ENCODE measurements at places on chromosomes 5 and 9.
A peak's percentile ranks its signal among the peaks of the same experiment; 100 is the strongest.

DNA sequence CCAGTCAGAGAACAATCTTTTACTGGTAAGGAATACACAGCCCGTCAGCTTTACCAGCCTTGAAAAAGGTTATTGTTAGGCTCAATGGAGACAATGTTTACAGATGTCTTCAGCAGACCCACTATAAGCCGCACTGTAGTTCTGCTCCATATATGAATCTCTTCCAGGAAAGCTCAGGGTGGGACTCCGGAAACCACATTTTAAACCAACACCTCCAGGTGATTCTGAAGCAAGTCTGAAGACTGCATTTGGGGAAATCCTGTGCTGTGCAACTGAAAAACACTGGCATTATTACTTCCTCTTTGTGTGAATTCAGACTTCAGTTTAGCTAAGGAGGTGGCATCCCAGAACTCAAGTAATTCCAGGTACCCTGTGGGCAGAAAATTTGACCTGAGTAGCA, 3.5 kb downstream of the GZMK start:
- no peak for DNase-seq

DNA sequence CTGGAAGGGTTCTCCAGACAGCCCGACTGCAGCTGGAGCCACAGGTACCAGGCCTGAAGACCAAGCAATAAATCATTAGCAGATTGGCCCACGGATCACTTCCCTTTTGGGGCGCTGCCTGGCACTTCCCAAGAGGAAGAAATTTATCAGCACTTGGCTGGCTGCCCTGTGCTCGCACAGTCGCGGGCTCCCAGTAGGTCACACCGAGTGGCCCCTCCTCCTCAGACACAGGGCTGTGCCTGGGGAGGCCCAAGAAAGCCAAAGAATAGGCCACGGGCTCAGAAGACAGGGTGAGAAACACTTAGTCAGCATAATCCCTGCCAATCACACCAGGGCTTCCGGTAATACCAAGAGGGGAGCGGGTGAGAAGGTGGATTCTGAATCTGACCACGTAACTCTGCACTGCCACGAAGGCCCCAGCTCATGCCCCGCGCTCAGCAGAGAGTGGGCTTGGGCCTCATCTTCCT, 115.7 kb upstream of the MSX2 start:
- no peak for DNase-seq

GRCh38 chr5:68846828-68847227, 247.0 kb upstream of the SLC30A5 start:
- no peak for DNase-seq

GRCh38 chr5:43352915-43353314, 39.7 kb upstream of the HMGCS1 start:
- DNase-seq = no peak

DNA sequence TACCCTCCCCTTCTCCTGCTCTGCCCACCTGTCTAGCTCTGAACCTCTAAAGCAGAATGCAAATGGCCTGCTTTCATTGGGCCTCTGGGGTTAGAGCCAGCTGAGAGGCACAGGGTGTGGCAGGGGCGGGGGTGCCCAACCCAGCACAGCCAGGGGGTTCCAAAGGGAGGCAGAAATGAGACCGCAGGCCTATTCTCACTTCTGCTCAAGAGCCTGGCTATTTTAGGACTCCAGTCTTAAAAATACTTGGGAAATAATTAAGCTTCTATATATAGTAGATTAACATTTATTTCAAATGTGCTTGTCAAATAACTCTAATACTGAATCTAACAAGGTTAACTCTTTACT, 5.7 kb downstream of the QSOX2 start:
- peak; percentile 59 for DNase-seq

DNA sequence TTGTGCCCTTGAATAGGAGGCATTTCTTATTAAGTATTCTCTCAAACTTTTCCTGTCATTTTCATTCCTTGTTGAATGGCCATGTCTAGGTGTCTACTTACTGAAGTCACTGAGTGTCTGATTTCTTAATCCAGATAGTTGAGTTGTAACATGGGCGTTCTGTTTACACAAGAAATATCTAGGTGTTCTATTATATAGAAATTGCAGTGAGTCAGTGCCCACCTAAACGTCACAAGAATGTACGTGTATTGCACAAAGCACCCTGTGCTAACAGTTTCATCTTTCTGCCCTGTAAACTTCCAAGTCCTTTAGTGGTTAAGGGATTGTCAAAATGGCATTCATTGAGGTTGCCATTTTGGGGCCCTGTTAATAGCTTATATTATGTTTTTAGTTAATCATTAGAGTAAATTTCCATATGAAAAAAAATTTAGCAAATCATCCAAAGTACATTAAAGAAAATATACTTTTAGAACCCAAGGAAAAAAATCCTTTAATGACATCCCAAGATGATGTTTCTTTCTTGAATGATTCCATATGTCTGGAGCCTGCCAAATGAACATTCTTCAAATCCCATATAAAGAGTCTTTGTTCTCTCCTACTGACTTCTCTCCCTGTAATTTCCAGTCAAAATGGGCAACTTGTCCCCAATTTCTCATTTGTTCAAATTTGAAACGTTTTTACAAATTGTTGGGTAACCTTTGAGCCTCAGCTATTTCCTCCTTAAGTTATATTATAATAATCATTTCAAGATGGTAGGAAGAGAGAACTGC, 114.2 kb downstream of the GOLPH3 start:
- no peak for DNase-seq

GRCh38 chr5:109674596-109674995, 15.1 kb upstream of the MAN2A1 start:
- DNase-seq = no peak

GRCh38 chr9:98430535-98431292, 175.3 kb upstream of the TBC1D2 start:
- DNase-seq = no peak

- no peak for DNase-seq
Measured at GRCh38 chr5:171724468-171725204, 61.0 kb upstream of the SMIM23 start.

GRCh38 chr9:129136446-129137035, 25.3 kb downstream of the PTPA start:
- DNase-seq = no peak

DNA sequence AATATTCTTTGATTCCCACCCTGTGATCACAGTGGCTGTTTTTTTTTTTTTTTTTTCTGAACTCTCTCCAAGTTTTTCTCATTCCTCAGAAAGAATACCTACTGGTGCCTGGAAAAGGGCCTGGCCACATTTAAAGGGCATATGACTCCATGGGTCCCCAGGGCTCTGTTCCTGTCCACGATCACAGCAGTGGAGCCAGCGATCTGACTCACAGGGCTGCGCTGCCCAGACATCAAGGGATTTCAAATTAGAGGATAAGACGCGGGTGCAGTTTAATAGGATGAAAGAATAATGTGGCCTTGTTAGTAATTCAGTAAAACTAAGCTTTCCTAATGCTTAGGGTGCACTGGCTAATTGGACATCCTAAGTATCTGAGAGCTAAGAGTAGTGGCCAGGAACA, 175.1 kb upstream of the MSX2 start:
- no peak for DNase-seq

GRCh38 chr5:150272531-150272930, 17.0 kb downstream of the CAMK2A start:
- no peak for DNase-seq

DNA sequence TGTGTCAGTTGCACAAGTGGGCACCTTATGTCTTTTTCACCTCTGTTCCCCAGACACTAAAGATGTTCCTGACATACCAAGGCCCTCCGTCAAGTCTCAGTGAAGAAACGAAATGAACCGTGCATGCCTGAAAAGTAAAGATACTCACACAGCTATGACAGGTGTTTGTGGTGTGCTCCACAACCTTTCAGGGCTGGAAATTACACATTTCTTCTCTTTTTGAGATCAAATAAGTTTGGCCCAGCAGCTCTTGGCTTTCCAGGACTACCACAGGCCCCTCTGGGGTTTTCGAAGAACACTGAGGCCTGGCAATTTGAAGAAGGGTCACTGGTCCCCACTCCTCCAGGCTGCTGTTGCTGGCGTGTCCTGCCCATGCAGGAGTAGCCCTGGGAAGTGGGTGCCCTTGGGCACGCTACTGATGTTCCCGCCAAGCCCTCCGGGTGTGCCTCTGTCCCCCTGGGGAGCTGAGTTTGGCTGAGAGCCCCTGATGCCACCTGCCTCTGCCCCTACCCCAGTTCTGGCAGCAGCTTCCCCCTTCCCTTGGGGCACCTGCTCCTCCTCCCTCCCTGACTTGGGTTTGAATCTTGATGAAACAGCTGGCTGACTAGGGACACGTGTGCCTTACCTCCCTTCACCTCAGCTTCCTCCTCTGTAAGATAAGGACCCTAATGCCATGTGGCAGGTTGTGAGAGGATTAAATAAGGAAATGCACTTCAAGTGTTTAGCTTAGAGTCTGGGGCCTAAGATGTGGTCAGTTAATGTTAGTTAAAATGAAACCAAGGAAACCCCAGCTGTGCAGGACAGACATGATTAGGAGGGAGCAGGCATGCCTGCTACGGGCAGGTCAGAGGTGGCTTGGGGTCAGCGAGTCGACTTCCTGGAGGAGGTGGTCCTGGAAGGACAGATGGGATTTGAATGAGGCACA, 49.1 kb upstream of the GADD45G start:
- no peak for DNase-seq

DNA sequence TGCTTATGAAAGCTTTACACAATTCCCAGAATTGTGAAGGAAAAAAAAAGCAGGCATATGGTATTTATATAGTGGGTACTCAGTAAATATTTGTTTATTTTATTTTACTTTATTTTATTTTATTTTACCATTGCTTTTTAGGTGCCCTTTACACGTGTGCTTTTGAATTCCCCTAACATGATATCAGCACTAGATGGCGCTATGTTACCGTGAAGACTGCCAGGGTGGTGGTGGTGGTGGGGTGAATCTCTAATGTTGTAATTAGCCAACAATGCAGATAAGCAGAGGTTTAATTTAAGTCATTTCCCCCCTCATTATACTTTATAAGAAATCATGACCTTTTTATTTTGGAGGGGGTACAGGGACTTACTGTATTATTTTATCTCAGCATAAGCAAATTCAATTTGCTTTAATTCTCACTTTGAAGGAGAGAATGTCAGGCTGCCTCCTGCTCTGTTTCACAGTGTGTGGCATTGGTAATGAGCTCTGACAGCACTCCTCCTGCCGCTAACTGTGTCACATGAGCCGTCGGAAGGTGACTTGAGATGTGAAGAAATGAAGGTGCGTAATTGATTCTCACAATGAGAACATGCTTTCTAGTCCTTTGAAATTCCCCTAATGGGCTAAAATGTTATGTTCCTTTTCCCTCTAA, 165.6 kb downstream of the YTHDC2 start:
- no peak for DNase-seq

DNA sequence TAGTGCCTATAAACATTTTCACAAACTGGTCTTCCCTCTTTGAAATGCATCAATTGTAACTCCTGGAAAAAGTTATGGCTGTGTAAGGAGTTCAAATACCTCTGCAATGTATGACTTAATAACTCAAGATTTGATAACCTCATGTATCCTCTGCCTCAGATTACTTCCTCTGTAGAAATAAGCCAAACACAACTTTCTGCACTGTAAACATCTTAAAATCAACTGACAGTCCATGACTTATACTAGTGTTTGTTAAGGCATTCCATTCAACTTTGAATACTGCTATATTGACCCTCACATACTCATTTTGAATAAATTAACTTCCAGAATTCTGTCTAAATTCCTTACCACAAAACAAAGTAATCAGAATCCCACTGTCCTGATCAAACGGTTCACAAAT, 256.2 kb upstream of the POU5F2 start:
- DNase-seq = no peak

DNA sequence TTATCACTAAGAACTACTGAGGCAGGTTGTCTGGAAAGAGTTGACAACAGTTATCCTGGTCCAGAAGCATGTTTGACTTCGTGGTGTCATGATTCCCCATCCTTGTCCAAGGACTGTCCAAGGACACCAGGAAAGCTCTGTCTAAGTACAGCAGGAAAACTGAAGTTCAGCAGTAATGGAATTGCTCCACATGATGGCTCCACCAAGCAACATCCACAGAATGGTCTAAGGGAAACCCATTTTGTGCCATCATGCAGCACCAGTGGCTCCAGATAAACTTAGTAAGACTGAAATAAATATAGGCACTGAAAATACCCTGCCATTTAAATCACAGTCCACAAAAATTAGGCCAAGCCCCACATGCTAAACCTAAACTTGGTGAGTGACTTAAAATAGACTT, 192.8 kb downstream of the CDH18 start:
- no peak for DNase-seq

DNA sequence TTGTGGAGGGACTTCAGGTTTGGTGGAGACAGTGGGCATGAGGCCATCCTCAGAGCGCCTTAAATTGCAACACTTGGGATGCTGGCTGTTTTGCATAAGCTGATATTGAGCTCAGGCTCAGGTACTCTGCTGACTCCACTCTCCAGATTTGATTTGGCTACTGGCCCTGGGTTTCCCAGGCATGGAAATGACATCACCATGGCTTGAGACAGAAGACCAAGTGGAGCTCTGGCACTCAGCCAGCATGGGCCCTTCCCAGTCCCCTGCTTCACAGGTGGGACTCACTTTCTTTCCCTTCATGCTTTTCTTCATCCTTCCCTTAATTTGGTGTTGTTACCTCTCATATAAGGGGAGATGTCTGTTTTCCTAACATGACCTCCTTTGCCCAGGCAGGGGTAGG, 72.0 kb upstream of the IL12B start:
- no peak for DNase-seq

DNA sequence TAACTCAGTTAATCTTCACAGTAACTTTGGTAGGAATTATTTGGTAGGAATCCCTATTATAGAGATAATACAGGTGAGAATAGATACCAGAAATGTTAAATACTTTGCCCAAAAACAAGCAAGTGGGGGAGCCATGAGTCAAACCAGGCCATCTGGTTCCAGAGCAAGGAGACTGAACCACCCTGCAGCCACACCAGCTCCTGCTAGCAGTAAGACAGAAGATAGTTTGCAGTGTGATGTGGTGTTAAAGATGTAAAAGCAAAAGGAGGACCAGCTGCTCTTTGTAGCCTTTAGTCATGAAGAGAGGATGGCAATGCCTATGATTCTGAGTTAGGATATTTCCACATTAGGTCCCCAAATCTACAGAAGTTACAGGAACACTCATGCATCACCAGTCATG, 101.4 kb downstream of the PRKACG start:
- DNase-seq = no peak

DNA sequence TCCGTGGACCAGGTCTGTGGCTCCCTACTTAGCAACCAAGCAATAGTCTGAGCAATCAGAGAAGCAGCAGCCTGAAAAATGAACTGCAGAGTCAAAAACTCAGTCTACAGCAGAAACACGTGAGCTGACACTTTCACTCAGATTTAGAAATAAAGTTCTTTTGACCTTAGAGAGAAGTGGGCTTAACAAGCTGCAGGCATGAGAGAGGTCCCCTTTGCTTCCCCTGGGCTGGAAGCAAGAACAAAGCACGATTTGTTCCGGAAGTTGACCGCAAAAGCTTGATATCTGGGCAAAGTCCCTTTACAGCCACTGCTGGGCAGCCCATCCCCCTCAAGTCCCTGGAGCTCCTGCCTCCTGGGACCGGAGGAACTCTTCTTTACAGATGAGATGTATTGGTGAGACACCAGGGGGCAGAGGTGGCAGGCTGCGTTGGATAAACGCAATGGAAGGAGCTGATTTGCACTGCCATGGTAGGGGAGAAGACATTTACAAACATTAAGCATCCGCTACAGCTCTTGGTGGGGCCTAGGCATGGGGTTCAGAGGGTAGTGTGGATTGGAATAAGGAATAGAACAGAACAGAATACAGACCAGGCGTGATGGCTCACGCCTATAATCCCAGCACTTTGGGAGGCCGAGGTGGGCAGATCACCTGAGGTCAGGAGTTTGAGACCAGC, 5.8 kb upstream of the SOWAHA start:
- no peak for DNase-seq

- no peak for DNase-seq
Measured at GRCh38 chr5:68251804-68252522, 36.4 kb downstream of the PIK3R1 start.
